NCI-H510A treated with DMSO at 0.1 percent for 48 hours (cell line): ENCODE measurements at places on chromosomes 13 and 19.

DNA sequence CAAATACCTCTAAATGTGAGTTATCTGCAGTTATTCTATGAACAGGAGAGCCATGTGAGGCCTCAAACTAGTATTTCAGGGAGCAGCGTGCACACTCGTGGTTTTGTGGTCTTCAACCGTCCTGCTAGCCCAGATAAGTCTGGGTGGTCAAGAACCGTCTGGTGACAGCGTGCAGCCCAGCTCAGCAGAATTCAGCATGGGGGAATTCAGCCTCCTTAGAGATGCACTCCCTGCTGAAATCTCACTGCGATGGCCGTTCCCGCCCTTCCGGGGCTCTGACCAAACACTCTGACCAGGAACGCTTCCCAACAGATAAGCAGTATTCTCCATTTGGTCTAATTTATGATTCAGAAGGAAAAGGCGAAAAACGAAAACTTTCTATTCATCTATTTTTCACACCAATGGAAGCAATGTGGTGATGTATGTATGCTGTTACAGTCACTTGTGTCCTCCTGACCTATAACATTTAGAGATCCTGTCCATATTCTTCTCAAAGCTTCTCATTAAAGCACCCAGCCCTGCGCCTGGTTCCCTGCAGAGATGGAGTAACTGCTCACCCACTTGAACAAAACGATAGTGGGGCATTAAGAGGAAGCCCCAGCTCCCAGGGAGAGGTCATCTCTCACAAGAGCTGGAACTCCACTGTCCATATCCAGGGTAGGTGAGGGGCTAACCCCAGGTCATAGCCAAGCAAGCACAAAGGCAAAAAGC is 2.9 kb downstream of the ANKRD27 start:
- no peak for DNase-seq

- DNase-seq, result no peak
Observed at GRCh38 chr19:45800070-45800553, 7.5 kb upstream of the DMWD start.

DNA sequence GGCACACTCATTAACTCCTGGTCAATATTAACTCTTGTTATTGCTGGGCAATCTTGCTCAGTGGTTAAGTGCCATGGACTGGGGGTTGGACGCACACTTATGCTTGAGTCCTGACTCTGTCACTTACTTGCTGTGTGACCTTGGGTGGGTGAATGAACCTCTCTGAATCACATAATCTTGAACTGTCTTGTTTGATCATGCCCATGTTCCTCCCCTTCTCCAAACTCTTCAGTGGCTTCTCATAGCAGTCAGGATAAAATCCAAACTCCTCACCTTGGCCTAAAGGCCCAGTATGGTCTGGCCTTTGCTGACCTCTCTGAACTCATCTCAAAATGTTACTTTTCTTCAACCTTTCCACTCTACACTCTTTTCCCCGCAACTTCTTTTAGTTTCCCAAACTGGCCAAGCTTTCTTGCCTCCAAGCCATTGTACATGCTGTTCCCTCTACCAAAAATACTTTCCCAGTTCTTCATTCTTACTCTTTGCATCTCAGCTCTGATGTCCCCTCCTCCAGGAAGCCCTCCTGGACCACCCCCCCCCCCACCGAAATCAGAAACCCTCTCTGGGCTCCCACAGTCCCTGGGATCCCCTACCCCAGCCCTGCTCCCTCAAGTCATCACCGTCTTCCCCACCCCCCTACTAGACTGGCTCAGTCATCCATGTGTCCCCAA is 2.4 kb downstream of the MYPOP start:
- no peak for DNase-seq

- no peak for DNase-seq
Observed at GRCh38 chr19:33504058-33504444, 17.5 kb downstream of the PEPD start.

- no peak for DNase-seq
Observed at GRCh38 chr13:51625555-51626345, 41.5 kb downstream of the WDFY2 start.

GRCh38 chr13:43665388-43665787 is 121.4 kb downstream of the ENOX1 start:
- DNase-seq, result no peak

DNA sequence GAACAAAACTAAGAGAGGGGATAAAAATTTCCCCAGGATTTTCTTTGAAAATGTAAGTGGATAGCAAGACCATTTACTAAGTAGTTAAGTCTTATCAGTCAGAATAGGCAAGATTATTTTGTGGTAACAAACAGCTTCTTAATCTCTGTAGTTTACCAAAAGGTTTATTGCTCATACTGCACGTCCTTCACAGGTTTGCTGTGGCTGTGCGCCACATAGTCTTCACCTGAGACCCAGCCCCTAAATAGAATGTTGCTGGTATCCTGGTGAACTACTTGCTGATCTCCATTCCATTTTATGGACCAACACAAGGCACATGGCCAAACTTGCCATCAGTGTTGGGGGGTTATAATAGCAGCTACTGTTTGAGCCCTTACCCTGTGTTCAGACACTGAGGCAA is 44.6 kb downstream of the FNDC3A start:
- no peak for DNase-seq

- DNase-seq, result no peak
Observed at GRCh38 chr13:40130871-40131636, 475.6 kb downstream of the COG6 start.

DNA sequence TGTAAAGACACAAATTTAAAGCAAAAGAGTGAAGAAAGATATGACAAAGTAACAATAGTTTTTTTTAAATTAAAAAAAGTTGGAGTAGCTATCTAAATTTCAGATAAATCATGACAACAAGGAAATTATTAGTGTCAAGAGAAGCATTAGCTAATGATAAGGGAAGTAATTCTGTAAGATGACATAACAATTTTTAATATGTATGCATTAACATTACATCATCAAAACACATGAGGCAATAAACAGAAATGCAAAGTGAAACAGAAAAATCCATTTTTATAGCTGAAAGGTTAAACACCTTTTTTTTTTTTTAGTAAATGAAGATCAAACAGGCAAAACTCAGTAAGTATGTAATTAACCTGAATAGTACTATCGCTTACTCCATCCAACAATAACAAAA is 804.9 kb upstream of the PRR20A start:
- DNase-seq, result no peak

DNA sequence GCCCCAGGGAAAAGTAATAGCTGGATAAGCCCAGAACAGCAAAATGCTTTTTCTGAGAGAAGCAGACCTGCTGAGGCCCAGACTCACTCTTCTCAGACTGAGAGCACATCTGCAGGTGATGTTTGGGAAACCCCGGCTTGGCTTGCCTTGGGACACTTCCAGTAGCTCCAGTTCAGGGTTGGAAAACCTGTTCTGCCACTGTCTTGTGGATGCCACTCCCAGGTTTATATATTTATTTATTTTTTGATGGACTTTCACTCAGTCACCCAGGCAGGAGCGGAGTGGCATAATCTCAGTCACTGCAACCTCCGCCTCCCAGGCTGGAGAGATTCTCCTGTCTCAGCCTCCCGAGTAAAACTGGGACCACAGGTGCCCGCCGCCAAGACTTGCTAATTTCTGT is 8.0 kb upstream of the SMARCA4 start:
- DNase-seq, result peak; percentile 63

GRCh38 chr13:113814435-113814821 is 49.4 kb downstream of the GAS6 start:
- DNase-seq, result no peak

GRCh38 chr13:31774186-31774750 is 34.9 kb downstream of the RXFP2 start:
- no peak for DNase-seq

DNA sequence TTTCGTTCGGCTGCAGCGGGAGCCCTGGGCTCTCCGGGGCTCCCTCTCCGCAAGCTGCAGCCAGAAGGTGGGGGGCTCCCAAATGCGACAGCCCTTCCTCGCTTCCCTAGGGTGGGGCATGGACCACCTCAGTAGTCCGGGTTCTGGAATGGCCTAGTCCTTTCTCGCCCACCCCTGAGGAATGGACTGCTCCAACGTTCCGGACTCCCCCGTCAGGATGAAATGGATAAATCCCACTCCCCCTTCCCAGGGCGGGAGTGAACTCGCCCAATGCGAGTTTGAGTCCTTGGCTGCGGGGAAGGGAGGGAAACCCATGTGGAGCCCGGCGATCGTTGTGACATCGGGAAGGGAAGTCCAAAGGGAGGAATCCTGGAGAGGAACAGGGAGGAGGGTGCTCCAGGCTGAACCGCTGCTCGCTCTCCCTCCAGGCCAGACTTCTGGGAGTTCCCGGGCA is 5.5 kb downstream of the HRC start:
- DNase-seq, result peak; percentile 44

DNA sequence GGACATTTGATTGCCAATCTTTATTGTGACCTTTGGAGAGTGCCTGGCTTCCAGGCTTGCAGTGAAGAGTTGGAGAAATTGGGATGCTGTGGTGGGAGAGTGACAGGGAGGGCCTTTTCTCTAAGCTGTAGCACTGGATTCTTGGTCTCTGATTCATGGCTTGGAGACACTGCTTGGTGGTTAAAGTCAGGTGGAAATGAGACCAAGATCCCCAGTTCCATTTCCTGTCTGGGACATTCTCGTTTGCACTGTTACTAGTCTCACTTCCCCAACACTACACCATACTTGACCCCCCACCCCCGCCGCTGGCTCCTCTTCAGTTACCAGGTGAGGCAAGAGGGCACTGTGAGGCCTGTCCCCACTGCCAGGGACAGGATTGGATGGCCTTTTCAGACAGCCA is 2.9 kb downstream of the SUPT5H start:
- no peak for DNase-seq

DNA sequence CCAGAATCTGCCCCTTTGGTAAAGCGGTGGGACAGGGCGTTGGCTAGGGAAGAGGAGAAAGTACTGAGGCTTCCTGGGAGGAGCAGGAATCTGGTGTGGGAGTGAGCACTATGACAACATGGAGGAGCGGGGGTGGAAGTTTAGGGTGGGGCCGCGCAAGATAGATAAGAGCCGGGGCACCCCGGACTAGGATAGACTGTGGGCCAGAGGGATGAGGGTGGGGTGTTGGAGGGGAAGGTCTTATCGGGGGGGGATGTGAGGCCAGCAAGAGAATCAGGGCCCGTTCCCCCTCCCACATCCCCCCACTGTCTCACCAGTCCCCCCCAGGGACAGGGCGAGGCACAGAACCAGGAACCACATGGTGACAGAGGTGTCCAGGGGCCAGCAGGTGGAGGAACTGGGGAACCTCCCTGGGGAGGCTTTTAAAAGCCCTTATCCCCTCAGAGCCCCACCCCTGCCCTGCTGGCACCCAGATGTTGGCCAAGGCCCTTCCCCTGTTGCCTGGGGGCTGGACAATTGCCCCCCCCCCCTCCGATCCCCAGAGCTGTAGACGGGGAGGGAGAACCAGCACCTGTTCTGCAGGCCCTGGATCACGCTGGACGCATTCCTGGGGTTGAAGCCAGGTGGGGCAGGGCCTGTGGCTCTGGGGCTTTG is at the start of gene KLK1:
KLK1 (minus strand) TSS at position 399 of the 654 bp plus-strand sequence; CDS start at position 360, 39 bp downstream.
- DNase-seq, result no peak

- no peak for DNase-seq
Observed at GRCh38 chr19:2888731-2889224, 11.9 kb upstream of the ZNF57 start.

GRCh38 chr13:41117869-41118268 is 14.7 kb downstream of the KBTBD6 start:
- DNase-seq, result no peak

DNA sequence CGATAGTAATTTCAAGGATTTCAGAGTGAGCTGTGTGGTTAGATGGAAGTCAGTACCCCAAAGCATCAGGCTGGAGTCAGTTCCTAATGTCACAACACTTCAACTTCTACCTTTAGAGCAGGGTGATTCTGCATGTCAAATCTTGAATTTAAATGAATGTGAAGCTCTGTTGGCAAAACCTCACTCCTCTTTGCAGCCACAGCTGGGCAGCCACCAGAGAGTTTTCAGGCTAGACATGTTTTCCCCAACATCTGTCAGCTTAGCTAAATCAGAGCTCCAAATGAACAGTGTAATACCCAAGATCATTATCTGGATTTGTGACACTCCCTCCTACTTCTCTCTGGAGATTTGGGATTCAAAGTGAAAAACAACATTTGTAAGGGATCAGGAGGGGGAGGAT is 33.7 kb upstream of the OLFM4 start:
- no peak for DNase-seq
